Pulmonary artery endothelial cell (primary cell): ENCODE measurements at places on chromosomes 7 and 10.

DNA sequence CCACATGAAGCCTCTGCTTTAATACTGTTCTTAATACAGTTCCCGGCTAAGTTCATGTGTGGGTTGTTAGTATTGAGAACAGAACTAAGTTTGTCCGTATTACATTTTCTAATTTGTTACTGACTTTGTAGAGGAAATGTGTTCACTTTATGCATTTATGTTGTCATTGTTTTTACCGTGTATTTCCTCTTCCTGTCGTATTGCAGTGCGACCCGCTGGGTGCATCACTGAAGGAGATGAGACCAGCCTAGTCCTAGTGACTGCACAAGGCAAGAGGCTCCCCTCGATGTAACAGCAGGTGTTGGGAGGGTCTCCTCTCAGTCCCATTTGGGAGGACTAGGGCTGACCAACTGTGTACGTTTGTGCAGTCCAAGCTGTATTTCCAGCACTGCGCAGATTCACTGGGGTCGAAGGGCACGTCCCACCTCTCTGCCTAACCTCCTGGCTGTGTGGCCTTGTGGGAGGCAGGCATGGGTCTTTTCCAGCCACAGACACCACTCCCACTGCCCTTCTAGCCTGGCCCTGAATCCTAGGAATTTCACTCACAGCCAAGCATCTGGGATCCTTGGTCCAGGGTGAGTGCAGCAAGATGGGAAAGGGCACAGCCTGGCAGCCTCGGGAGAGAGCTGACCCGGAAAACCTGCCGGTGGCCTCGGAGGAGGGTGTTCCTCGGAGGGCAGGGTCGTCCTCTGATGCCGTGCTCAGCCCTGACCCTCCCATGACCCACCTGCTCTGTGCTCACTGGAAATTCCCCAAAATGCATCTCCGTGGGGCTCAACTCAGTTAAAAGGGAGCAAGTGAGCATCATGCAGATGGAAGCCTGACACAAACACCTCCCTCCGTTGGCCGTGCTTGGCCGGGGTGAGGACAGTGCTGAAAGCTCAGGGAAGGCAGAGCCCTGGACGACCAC is 63.9 kb upstream of the FAM20C start:
- DNase-seq, result no peak

- DNase-seq, result peak; percentile 76
Observed at GRCh38 chr7:102836191-102836919, 76.4 kb upstream of the LRRC17 start.

GRCh38 chr10:11875494-11876281 is 52.5 kb downstream of the PROSER2 start:
- peak; percentile 29 for DNase-seq

GRCh38 chr10:25744574-25744973 is 189.5 kb upstream of the MYO3A start:
- DNase-seq, result no peak

DNA sequence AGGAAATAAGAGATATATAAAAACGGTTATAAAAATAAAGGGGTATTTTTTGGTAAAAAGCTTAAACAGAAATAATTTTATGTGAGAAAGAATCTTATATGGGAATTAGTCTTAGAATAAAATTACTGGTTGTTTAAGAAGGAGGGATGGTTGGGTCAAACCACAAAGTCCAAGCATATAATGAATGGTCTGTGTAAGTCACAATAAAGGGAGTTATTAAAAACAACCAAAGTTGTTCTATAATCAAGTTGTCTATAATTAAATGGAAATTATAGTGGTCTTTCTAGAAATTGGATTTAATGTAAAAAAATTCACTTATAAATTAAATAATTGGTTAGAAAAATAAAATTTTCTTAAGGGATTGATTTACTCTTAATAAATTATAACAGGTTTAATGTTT is 304.8 kb downstream of the POM121L12 start:
- no peak for DNase-seq

GRCh38 chr7:69638674-69639073 is 40.4 kb downstream of the AUTS2 start:
- DNase-seq, result no peak

DNA sequence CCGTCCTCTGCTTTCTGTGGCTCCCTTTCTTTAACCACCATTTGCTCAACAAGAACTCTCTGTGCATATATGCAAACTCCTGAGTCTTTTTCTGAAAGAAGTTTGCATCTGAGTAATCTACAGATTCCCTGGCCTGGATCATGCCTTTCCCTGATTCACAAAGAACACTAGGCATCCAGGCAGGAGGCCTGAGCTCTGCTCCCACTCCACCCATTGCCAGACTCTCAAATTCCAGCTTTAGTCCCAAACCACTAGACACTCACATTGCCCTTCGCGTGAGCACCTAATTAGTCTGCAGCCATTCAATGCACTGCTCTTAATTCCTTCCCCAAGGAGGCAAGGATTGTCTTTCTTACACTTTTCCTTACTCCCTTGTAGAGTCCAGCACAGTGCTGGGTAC is 60.9 kb downstream of the ABCC2 start:
- DNase-seq, result no peak

- no peak for DNase-seq
Observed at GRCh38 chr7:23895666-23896096, 185.7 kb downstream of the STK31 start.

- no peak for DNase-seq
Observed at GRCh38 chr7:88009651-88010050, 75.6 kb downstream of the ADAM22 start.

DNA sequence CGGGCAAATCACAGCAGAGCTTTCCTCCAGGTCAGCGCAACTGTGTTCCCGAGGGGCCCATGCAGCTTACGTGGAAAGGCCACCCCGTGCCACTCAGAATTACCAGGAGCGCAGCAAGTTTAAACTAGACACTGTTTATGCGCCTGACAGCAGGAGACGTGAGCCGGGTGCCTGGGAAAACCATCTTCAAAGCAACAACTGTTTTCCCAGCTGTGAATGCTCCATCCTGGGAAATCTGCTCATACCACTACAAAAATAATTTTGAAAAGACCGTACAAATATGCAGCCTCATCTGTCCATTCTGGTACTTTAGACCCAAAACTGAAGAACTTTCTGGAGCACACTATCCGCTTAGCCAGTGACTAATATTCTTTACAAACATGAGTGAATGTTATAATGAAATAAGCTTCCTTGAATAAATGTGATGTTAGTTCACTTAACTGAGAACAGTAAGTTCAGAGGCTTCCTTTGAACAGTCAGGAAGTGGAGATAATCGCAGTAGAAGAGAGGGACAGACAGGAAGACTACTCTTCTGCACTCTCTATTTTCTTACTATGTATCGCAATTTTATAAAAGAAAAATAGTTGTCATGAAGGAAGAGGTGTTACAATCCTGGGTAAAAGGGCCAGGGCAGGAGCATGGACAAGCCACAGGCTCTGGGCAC is 16.7 kb downstream of the GPER1 start:
- DNase-seq, result no peak

DNA sequence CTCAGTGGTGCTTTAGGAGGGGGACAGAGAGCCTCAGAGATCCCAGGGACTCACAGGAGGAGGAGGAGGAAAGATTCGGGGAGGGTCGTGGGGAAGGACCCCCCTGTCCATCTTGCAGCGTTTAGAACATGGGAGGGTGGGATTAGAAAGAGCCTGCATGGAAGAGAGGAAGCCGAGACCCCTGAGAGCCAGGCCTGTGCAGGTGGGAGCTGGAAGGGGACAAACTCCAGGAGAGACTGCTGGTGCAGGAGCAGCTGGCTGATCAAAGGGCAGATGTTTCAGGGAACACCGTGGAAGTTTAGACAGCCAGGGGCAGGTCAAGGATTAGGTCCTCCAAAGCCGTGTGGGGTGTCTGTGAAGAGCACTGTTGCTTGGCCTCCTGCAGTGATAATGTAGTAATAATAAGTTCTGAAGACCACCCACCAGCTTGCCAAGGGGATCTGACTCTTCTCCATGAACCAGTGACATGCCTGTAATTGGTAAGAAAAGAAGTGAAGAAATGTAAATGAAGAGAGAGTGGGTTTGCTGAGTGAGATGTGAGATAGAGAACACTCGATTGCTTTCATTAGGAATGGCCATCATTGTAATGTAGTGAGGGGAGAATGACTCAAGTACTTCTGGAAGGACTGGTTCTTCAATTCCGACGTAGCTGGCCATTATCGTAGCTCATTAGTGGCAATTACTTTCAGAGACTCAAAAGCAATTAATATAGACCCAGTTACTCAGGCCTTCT is 425.6 kb downstream of the PAXIP1 start:
- DNase-seq, result no peak

GRCh38 chr7:105224884-105225651 is 163.7 kb downstream of the SRPK2 start:
- peak; percentile 61 for DNase-seq

DNA sequence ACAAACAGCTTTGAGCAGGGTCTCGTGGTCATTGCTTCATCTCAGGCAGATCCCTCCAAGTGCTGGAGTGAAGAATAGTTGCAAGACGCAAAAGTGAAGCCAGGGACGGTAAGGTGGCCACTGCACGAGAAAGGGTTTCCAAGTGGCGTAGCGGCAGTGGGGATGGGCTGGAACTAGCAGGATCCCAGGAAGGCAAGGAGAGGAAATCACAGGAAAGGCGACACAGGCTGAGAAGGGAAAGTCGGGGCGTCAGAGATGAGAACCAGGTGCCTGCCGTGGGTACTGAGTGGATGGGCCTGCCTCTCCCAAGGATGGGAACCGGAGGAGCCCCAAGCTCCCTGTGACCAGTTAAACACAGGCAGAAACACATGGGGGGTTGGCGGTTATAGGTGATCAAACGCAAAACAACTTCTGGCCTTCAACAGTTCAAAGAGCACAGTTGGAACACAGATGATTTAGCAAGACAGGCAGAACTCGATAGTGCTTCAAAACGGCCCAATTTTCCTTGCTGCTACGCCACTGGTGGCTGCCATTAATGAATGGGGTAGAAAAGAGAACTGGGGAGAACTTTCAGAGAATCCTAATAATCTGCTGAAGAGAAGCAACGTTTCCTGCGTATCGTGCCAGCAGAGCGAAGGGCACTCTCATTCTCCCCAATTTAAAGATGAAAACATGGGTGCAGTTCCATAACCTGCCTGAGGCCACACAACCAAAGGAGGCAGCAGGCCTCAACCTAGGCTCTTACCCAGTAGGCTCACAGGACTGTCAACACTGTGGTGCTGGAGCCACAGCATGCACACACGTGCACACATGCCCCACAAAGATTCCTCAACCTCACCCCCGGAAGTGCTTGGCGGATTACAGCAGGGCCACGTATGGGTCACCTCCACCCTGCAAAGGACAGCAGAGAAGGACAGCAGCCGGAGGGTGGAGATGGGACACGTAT is 61.9 kb downstream of the MAD1L1 start:
- no peak for DNase-seq

DNA sequence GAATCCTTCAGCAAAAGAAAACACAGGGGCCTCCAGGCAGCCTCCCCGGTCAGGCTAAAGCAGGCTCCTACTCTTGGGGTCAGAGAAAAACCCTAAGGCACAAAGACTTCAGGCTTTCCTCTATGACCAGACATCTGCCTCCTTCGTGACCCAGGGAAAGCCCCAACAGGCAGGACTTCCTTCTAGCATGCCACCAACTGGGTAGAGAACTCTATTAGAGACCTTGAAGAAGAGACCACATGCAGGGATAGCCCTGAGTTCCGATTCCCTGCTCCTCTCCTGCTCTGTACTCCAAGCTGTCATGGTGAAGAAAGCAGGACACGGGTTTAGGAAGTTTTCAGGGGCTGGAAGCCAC is 1.3 kb downstream of the TRPV6 start:
- no peak for DNase-seq

- no peak for DNase-seq
Observed at GRCh38 chr10:110499796-110500514, 2.2 kb downstream of the DUSP5 start.

GRCh38 chr10:60856405-60856804 is 78.1 kb downstream of the CDK1 start:
- DNase-seq, result no peak

- DNase-seq, result no peak
Observed at GRCh38 chr10:103605359-103606096, 112.0 kb downstream of the NEURL1 start.

DNA sequence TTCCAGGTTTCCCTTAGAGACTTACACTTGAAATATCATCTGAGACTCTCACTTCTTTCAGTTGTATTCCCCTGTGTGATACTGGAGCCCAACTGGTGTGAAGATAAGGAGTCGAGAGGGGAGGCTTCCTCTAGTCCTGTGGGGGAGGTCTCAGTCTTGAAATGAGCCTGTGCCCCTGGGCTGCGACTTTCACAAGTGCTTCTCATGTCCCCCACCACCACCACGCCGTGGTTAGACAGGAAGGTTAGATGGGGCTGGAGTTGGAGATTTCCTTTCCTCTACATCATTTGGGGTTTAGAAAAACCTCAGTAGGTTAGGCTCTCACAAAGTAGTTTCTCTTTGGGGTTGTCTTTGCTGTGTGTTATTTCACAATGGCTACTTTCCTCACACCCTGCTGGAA is 25.6 kb upstream of the MKX start:
- DNase-seq, result no peak

DNA sequence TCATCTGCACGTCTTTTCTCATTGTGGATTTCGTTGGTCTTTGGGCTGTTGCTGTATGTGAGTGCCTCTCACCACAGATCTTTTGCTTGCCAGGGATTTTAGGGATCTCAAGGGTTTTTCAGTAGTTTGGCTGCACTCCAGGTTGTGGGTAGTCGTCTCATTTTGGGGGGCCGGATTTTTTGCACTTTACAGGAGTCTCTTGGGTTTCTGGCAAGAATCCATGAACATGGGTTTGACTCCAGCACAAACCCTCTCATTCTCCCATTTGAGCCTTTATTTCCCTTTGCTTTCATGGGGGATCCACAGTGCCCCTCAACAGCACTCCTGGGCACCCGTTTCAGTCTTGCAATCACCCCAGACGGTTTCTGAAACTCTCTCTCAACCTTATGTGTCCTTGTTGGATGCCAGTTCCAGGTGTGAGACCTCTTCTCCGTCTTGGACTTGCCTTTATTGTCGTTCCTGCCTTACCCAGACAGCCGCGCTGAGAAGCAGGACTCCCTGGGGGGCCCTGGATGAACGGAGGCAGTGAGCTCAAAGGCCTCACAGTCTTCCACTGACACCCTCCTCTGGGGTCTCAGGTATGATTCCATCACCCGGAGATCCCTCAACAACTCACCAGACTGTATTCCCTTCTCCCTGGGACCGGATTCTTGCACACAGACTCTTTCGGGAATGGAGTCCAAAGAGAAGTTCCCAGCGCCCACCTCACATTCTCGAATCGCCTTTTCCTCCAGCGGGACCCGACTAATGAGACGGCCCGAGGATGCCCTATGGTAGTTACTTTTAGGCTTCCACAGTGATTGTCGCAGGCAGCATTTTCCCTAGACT is 18.8 kb upstream of the ZNF273 start:
- DNase-seq, result no peak

- no peak for DNase-seq
Observed at GRCh38 chr10:49734676-49735075, 27.4 kb downstream of the OGDHL start.

GRCh38 chr10:67088036-67088435 is 162.2 kb downstream of the LRRTM3 start:
- no peak for DNase-seq

DNA sequence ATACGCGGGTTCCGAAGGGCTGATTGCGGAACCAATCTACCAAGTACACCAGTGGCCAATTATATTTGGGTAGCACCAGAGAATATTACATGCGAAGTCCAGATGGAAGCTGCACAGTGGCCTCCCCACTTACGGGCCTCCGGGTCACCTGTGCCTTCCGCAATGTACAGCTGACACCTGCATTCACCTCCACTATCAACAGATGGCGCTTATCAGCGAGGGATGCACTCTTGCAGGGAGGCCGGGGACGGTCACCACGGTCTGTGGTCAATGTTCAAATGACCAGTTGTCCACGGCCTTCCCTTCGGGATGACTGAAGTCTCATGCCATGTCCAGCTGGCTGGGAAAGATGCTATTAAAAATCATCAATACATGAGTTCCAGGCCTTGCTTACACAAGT is 47.6 kb downstream of the SLIT1 start:
- no peak for DNase-seq
